G401 (cell line): ENCODE measurements at places on chromosomes 7 and 10.

DNA sequence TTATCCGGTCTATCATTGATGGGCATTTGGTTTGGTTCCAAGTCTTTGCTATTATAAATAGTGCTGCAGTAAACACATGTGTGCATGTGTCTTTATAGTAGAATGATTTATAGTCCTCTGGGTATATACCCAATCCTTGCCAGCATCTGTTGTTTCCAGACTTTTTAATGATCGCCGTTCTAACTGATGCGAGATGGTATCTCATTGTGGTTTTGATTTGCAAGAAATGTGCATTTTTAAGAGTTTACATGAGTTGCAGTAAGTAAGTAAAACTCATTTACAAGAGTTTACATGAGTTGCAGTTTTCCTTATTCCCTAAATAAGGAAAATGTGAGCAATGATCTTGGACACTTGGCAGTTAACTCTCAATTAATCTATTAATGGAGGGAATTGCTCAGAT, 312.1 kb downstream of the LHFPL3 start:
- DNase-seq, result no peak

DNA sequence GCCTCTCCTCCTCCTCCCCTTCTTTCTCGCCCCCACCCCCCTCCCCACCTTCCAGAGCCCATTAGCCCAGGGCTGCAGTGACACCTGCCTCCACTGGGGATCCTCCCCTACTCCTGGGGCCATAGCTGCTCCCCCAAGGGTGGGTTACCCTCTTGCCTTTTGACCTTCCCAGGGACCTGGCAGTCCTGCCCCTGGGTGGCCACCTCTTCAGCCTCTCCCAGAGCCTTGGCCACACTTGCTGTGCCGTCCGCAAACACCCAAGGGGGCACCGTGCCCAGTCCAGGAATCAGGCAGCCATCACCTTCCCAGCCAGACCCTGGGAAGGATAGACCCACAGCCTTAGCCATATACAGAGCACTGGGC, 19.8 kb upstream of the CLDN4 start:
- DNase-seq, result no peak

GRCh38 chr7:129052441-129052840, 2.5 kb downstream of the TNPO3 start:
- DNase-seq, result no peak

DNA sequence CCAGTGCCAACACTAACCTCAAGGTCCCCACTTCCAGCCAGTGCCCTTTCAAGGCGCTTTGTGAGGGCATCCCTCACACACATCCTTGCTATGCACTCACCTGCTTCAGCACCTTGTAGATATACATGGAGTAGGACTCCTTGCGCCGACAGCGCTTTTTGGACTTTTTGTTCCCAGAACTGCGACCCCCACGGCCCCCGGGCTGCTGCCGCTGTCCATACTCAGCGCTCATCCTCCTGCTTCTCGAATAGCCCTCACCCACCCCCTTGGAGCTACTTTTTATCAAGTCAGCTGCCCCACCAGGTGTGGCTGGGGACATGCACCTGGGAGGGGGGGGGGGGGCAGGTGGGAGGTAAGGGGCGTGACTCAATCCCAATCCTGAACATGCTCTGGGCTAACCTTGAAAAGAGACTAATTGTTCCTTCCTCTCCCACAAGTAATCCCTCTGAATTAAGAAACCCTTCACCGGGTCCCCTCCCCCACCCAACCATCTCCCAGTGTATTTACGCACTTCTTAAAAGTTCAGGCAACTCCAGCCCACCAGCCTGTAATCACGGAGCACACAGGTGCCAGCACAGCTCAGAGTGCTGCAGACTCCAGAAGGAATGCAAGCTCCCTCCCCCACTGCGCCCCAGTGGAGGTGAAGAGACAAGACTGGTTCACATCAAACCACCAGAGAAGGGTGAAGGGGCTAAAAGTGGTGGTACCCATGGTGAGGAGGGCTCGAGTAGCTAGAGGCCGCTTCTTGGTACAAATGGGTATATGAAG, at the start of gene H2BK1:
Gene H2BK1 (minus strand): TSS at position 402 of the 768 bp plus-strand sequence. CDS start 170 bp downstream, at position 232.
- no peak for DNase-seq

- no peak for DNase-seq
Observed at GRCh38 chr7:112103246-112103645, 103.0 kb downstream of the DOCK4 start.

GRCh38 chr10:3727268-3727667, 57.7 kb downstream of the KLF6 start:
- DNase-seq, result no peak

DNA sequence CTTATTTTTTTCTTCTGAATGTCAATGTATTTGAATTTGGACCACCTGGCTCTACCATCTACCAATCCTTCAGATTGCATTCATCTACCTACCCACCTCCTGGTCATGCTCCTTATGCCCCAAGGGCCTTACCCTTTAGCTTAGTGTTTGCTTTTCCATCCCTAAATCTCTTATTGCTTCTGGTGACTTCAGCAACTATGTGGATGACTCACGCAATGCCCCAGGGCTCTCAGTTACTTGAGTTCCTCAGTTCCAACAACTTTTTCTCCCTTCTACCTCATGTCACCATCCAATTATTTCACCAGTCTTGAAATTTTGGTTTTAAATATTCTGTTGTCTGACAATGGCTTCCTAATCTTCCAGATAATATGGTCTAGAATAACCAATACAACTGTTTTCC, 118.9 kb downstream of the CFAP58 start:
- DNase-seq, result no peak
